Ascending aorta (tissue), 2 donors: ENCODE measurements at places on chromosomes 1 and 21.
A peak's percentile ranks its signal among the peaks of the same experiment; 100 is the strongest.

DNA sequence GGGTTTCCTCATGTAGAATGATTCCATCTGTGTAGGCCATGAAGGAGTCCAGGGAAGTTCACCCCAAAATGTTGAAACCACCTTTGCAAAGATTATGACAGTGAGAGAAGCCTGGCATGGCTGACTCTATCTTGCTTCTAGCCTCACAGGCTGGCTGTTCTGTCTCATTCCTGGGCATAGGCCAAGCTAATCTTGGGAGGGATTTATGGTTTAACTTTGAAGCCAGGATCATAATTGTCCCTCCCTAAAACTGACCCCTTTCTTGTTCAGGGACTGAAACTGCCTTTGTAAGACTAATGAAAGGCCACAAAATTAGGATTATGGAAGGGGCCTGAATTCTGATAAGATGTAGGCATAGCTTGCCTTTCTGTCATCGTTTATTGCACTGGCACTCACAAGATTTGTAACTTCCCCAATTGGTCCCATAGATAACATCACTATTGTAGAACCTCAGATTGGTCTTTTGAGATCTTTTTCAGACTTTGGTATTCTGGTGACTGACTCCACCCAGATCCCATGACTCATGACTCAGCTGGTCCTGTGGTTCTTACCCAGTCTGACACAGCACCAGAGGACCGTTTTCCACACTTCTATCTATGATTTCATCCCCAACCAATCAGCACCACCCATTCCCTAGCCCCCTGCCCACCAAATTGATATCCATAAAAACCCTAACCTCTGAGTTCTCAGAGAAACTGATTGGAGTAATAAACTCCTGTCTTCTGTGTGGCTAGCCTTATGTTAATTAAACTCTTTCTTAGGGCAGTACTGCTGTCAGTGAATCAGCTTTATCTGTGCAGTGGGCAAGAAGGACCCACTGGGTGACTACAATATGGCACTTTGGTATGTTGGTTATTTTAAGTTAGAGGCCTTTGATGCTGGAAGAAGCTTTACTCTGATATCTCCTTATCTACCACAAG lies 13.6 kb upstream of the LAMTOR5 start:
- no peak for DNase-seq

- DNase-seq = no peak
These were observed 839.9 kb downstream of the LTN1 start for GRCh38 chr21:28152732-28153131.

GRCh38 chr1:53331446-53332185 lies 3.7 kb upstream of the LRP8 start:
- no peak for DNase-seq

- DNase-seq = no peak
These were observed 157.6 kb upstream of the IVNS1ABP start for GRCh38 chr1:185474440-185475149.

- DNase-seq = no peak
These were observed 6.8 kb downstream of the MAP7D1 start for GRCh38 chr1:36162680-36163239.

DNA sequence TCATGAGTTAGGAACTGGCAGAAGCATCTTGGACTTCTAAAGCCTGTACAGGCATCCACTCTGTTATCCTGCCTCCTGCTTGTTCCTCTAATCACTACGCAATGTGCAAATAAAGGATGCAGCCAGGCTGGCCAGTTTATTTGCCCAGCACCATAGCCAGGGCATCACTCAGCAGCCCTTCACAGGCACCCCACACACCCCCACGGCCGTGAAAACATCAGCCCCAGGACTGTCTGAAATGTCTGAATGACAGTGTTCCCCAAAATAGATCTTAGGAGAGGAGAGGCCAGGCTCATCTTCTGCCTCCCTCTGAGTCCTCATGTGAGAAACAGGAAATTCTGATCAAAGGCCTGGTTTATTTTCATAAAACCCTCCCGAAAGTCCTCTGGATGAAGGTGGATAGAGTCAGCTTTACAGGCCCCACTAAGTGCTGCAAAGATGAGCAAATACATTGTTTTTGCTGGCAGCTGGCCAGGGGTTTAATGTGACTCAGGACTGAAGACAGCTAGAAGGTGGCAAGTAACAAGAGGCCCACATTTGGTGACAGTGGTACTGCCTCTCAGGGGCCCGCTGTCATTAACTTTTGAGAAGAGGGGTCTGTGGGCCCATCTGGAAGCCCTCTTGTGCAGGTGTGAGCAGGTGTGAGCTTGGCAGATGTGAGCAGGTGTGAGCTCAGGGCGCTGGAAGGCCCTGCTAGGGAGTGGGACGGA lies 32.9 kb downstream of the GRHL3 start:
- DNase-seq = no peak

- DNase-seq = no peak
These were observed 85.2 kb upstream of the ZP4 start for GRCh38 chr1:237975903-237976302.

DNA sequence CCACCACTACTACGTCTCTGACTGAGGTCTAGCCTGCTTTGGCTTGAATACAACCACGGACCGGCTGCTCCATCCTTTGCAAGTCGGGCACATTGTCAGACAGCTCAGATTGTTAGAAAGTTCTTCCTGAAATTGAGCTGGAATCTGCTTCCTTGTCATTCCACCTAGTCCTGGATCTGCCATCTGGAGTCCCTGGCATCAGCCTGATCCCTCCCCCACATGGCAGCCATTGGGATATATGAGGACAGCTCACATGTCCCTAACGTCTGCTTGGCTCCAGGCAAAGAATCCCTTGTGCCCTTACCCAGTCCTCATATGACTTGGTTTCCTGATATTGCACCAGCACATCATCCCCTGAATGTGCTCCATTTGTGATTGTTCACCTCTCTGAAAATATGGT lies 56.3 kb upstream of the SYT6 start:
- no peak for DNase-seq

DNA sequence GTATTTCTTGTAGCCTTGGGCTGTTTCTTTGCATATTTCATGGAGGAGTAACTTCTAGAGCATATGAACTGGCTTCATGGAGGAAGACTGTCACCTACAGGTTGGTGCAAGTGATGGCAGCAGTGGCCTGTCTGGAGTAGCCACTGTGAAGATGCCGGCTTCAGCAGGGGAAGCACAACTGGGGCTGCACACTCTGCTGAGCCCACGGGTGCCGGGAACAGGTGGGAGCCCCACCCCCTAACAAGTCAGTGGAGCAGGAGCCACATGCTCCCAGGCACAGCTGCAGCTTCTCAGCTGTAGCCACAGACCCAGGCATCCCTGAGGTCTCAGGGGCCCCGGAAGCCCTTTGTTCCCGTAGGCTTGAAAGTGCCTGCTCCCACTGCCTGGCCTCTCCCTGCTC lies 43.2 kb upstream of the C1orf185 start:
- no peak for DNase-seq

DNA sequence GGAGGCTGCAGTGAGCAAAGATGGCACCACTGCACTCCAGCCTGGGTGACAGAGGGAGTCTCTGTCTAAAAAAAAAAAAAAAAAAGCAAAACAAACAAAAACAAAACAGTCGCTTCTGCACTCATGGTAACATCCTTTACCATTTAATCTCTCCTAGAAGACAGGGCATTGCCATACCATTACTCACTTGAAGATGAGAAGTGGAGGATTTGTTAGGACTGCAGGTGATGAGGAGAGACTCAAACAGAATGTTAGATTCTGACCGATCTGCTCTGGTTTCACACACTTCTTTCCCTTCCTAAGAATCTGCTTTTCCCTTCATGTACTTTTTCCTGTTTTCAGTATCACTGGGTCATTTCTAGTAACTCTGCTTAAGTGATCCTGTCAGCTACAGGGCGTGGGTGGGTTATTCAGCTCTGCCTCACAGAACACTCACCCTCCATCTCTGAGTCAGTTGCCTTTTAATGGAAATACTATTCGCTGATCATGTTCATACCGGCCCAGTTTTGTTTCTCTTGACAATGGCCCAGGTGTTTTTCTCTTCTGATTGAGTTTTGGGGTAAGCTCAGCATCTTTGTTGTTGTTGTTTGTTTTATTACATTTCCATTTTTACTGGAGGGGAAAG lies 148.0 kb upstream of the ERG start:
- DNase-seq = peak; percentile 88

GRCh38 chr21:17572431-17572830 lies 40.3 kb downstream of the BTG3 start:
- no peak for DNase-seq

GRCh38 chr1:188615321-188615720 lies 1786.6 kb downstream of the PLA2G4A start:
- DNase-seq = no peak

GRCh38 chr1:157247005-157247763 lies 109.0 kb upstream of the ETV3 start:
- no peak for DNase-seq

- DNase-seq = no peak
These were observed 201.8 kb upstream of the GREM2 start for GRCh38 chr1:240813720-240814119.

- DNase-seq = peak; percentile 83
These were observed 8.8 kb upstream of the FAM20B start for GRCh38 chr1:179016706-179017382.

- peak; percentile 86 for DNase-seq
These were observed 53.4 kb upstream of the EDN2 start for GRCh38 chr1:41537788-41538351.

- DNase-seq = no peak
These were observed 62.1 kb downstream of the KDM1A start for GRCh38 chr1:23081376-23081775.

GRCh38 chr1:59720326-59721115 lies 94.2 kb upstream of the HOOK1 start:
- no peak for DNase-seq

GRCh38 chr1:231194476-231194842 lies 32.6 kb downstream of the TRIM67 start:
- no peak for DNase-seq

- no peak for DNase-seq
These were observed 74.4 kb downstream of the CLCA4 start for GRCh38 chr1:86621286-86621685.

- no peak for DNase-seq
These were observed 8.3 kb downstream of the ELF3 start for GRCh38 chr1:202018468-202019234.

DNA sequence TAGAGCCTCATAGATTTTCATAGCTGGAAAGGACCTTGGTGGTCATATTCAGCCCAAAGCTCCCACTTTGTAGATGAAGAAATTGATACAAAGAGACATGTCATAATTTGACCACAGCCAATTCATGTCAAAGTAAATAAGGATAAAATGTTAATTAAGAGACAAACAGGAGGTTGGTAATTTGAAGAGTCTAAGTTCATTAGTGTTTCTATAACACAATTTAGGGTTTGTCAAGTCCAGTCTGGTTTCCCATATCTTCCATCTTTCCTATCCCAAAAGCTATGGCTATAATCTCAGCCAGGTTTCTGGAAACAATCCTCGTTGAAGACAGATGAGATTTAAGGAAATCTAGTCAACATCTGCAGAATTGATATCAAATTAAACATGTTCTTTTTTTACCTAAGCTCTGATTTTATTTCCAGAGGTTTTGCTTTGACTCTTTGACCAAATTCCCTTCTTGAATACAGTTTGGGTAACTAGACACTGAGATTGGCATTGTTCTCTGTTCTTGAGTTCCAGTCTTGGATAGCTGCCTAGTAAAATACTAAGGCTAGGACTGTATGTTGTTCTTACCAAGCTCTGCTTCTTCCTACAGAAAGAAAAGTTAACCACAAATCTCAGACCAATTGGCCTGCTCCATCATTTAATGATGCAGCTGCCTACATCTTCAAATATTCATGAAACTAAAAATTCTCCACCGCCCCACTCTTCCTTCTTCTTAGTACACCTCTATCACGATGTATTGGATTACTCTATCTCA lies 62.0 kb downstream of the SLC44A5 start:
- DNase-seq = no peak

- DNase-seq = no peak
These were observed 28.1 kb upstream of the B3GALNT2 start for GRCh38 chr1:235532360-235532759.

- DNase-seq = no peak
These were observed 1.2 kb downstream of the KCTD3 start for GRCh38 chr1:215568299-215568692.

- DNase-seq = no peak
These were observed 36.2 kb downstream of the KIAA1614 start for GRCh38 chr1:180948641-180949615.
